ENCODE measurements at places on chromosomes 5 and 9. TPM values are rescaled to one million over a fixed set of nuclear protein-coding genes. Genes with fewer than 3 reads are reported as not detected.

- H3K27me3 ChIP-seq, result no peaks in the 10 kb centered on the region
- H3K4me1 ChIP-seq, result no peaks in the 10 kb centered on the region
- no peak overlapping the region for H3K27ac ChIP-seq
- no peak for DNase-seq
These were observed 96.5 kb upstream of the CAST start for GRCh38 chr5:96565582-96566265.

DNA sequence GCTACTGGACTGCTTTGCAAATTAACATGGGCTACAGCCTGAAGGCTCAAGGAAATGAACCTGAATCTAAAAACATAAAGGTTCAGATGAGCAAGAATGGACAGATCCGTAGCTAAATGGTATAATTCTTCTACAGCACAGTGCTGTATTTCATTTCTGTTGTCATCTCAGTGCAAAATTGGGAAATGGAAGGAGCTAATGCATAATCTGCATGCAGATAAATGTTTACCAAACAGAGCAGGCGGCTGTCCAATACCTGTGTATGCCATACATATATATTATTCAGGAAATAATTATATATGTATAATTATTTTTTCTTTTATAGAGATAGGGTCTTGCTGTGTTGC lies 4.3 kb upstream of the HSPA9 start:
- H3K36me3 ChIP-seq, result no peaks in the 10 kb centered on the region
- peaks cover 6% of the 10 kb centered on the region for H3K4me1 ChIP-seq
- no peak overlapping the region for H3K4me3 ChIP-seq

- no peak for DNase-seq
- H3K4me3 ChIP-seq, result no peak overlapping the region
- no peaks in the 10 kb centered on the region for H3K36me3 ChIP-seq
- H3K27me3 ChIP-seq, result no peaks in the 10 kb centered on the region
- H3K4me1 ChIP-seq, result no peaks in the 10 kb centered on the region
These were observed 134.2 kb downstream of the CDH10 start for GRCh38 chr5:24510523-24510988.

GPR151 gene
- not detected for total RNA-seq
